Activated gamma-delta T cell treated with Interleukin-2 at 50 U/mL for 16 hours (primary cell): ENCODE measurements at places on chromosomes 12 and 14.

GRCh38 chr12:102300824-102301461 is 103.3 kb upstream of the PMCH start:
- no peak for DNase-seq

- DNase-seq, result no peak
These were observed 282 bp upstream of the IGFBP6 start for GRCh38 chr12:53097207-53097563.

- DNase-seq, result no peak
These were observed 991.2 kb downstream of the VRK1 start for GRCh38 chr14:97788364-97788763.

DNA sequence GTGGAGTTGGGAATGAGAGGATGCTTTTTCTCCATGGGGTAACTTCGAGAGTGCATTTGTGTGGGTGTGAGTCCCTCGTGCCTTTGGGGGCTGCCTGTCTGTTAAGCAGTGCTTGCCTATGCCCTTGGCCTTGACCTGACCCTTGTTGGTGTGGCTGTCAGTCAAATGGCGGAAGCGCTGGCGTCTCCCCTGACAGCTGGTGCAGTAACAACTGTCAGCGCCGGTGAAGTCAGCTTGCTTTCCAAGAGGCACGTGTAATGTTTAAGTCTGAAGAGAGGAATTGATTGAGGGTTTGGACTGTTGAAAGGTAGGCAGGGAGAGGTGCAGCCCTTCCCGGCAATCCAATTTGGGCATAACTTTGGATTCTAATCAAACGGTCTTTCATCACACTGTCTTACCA is 211.3 kb downstream of the AACS start:
- DNase-seq, result no peak

GRCh38 chr12:1819050-1819449 is 1.3 kb upstream of the LRTM2 start:
- no peak for DNase-seq

DNA sequence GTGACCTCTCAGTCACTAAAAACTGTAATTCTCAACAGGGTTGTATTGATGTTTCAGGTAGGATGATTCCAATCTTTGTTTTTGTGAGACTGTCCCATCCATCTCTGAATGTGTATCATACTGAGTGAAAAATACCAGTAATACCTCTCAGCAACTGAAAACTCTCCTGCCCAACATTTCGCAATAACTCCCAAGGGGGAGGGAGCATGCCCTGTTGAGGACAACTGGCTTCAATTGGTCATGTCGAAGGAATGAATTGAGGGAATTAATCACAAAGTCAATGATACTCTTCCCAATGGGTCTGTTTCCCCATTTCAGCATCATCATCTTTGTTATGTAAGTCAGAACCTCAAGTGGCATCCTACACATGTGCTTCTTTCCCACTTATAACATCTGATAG is 102.4 kb upstream of the E2F7 start:
- no peak for DNase-seq

DNA sequence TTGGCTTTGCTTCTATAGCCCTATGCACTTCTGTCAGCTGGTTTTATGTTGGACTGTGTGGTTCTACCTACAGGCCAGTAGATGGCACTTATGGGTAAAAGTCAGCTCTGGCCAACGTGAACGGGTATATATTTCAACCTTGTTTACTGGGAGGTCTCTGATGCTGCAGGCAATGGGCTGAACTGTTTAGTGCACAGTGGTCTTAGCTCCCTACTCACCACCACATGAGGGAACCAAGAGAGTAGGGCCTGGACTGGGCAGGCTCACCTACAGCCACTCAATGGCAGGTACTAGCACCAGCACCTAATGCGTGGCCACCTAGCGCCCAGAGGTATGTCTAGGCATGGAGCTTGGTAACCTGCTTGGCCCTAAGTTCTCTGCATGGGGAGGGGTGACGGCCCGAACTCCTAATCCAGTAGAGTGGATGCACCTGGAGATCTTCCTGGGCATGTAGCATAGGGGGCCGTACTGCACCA is 481.8 kb downstream of the TMEM117 start:
- no peak for DNase-seq

GRCh38 chr12:25271486-25272098 is 20.9 kb upstream of the KRAS start:
- no peak for DNase-seq

GRCh38 chr12:94042321-94042720 is 106.1 kb upstream of the PLXNC1 start:
- DNase-seq, result no peak

DNA sequence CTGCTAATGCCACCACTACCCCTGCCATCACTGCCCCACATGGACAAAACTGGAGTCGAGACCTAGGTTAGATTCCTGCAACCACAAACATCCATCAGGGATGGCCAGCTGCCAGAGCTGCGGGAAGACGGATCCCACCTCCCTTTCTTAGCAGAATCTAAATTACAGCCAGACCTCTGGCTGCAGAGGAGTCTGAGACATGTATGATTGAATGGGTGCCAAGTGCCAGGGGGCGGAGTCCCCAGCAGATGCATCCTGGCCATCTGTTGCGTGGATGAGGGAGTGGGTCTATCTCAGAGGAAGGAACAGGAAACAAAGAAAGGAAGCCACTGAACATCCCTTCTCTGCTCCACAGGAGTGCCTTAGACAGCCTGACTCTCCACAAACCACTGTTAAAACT is 7.1 kb upstream of the OAS2 start:
- DNase-seq, result no peak

DNA sequence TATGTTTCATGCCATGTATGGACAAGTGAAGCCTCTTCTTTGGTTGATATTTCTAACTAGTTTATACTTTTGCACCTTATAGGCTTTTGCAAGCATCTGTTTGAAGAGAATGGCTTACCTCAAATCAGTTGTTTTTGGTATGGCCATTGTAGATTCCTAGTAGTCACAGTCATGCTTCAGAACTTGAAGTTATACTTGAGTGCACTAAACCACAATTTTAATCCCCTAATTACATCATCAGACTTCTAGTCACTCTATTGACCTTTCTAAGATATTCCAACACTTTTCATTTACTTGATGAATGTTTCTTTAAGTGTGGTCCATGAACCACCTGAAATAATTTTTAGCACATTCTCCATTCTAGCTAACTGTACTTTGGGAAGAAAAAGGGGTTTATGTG is 18.6 kb upstream of the KLRB1 start:
- no peak for DNase-seq

DNA sequence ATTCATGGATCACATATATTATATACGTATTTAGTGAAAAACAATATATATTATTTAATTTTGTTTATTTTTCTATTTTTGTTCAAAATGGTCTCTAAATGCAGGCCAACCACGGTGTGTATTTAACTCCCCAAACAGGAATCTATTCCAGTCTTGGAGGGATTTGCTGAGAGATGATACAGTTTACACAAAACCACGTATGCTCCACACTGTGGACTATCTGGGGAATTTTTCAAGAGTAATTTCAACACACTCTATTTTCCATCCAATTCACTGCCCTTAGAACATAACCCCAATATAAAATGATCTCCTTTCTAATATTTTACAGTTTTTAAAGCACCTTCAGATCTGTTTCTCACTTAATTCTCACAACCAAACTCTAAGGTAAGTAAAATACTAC is 15.3 kb downstream of the EML1 start:
- no peak for DNase-seq

- DNase-seq, result no peak
These were observed 34.0 kb downstream of the PLEKHD1 start for GRCh38 chr14:69518289-69519101.

- no peak for DNase-seq
These were observed 125.2 kb downstream of the GCH1 start for GRCh38 chr14:54777395-54777794.

- DNase-seq, result no peak
These were observed 229.7 kb downstream of the TTC6 start for GRCh38 chr14:37824939-37825712.

DNA sequence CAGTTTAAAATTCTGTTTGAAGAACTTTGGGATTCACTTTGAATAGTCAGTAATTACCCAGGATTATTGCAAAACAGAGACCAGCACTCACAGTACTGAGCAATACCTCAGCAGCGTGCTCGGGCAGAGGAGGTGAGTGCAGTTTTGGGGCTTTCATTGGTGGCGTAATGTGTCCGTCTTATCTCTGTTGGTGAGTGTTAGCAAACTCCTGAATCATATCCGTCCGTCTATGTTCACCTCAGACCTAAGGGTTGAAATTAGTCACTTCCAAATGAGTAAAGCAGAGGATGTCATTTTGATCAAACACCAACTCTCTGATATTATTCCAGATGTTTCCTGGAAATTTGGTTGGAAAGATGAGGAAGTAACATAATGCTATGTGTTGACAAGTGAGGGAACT is 82.8 kb downstream of the BORCS5 start:
- peak; percentile 46 for DNase-seq

DNA sequence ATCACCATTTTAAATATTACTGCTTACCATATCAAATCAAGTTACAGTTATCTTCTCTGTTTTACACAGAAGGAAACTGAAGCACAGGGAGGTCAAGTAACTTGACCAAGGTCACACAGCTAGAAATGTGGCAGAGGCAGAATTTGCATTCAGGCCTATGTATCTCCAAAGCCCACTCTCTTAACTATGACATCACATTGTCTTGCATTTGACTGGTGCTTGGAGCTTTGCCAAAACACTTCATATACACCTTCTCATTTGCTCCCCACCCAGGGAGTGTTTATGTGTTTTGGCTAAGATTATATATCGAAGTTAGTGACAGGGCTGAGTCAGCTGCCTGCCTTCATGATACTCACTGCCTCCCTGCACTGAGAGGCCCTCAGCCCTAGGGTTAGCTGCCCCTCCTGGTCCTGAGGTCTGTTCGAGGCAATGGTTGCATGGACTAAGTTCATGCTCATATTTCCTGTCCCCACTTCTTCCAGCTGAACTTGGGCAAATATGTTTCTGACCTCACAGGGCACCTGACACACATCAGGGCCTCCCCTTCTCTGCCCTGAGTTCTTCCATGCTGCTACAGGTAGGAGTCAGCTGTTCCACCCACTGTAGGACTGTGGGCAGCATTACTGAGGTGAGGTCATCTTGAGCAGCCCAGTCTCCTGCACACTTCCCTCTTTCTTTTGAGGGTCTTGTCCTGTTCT is 1.8 kb downstream of the GALNT6 start:
- no peak for DNase-seq

- DNase-seq, result no peak
These were observed 57.8 kb upstream of the ARHGAP5 start for GRCh38 chr14:32019276-32019675.

GRCh38 chr12:52506858-52507715 is 13.1 kb downstream of the KRT5 start:
- no peak for DNase-seq

DNA sequence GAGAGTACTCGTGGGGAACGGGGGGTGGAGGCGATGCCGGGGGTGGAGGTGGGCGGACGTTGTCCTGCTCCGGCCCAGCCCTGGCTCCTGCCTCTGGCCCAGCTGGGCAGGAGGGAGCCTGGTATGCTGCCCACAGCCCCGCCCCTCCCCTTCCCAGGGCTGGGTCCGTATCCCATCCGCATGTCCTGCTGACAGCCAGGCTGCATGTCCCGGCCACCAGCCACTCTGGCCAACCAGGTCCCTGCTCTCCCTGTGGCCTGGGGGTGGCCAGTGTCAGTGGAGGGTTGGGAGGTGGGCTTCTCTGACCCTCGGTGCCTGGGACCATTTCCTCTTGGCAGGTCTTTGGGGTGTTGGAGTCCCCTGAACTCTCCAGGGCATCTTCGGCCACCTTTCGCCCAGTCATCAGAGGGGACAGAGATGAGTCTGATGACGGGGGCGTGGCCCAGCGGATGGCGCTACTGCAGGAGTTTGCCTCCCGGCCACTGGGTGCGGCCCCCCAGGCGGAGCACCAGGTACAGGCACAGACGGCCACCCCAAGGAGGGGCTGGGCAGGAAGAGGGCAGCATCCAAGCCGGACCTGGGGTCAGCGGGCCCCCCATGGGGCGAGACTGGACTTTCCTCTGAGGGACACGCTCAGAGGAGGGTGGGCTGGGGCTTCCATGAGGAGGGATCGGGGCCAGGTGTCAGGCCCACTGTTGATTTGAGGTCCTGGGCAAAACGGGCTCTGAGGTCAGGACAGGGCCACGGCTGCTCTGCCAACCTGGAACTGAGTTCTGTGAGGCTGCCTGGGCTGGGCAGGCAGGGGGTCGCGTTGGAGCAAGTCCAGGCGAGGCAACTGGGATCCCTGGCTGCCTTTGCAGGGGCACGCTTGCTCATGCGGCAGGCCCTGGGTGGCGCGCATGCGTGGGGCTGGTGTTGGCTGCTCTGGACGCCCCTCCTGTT is 20.2 kb downstream of the CEP170B start:
- DNase-seq, result no peak

- no peak for DNase-seq
These were observed 357 bp downstream of the HOMEZ start for GRCh38 chr14:23285530-23286019.

DNA sequence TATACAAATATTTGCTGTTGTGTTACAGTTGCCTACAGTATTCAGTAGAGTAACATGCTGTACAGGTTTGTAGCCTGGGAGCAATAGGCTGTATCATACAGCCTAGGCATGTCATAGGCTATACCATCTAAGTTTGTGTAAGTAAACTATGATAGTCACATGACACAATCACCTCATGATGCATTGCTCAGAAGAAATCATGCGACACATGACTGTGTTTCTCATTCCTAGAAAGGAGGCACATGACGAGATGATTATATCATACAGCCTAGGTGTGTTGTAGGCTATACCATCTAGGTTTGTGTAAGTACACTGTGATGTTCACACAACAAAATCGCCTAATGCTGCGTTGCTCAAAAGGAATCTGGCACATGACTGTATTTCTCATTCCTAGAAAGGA is 31.9 kb downstream of the NOPCHAP1 start:
- DNase-seq, result no peak

GRCh38 chr12:12909995-12910420 is 18.6 kb downstream of the GPRC5A start:
- DNase-seq, result no peak

DNA sequence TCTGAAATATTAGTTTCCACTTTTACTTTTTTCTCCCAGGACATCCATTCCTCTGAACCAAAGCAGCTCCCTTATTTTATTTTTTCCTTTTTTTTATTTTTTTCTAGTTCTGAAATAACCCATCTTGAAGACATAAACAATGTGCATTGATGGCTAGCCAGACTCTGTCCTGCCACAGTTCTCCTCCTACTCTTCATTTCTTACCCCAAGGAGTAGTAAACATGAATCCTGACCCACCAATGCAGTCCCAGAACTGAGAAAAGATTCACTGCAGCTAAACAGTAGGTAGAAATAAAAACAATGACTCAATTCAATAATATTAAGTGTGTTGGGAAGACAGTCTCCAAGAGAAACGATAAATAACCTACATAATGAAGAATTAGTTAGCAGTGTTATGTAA is 65.7 kb upstream of the NOVA1 start:
- no peak for DNase-seq

- no peak for DNase-seq
These were observed 14.3 kb upstream of the RIC8B start for GRCh38 chr12:106760184-106760531.

- DNase-seq, result no peak
These were observed 205.0 kb downstream of the AKAP6 start for GRCh38 chr14:32534145-32534544.

GRCh38 chr12:132514838-132515237 is 24.9 kb downstream of the FBRSL1 start:
- no peak for DNase-seq

DNA sequence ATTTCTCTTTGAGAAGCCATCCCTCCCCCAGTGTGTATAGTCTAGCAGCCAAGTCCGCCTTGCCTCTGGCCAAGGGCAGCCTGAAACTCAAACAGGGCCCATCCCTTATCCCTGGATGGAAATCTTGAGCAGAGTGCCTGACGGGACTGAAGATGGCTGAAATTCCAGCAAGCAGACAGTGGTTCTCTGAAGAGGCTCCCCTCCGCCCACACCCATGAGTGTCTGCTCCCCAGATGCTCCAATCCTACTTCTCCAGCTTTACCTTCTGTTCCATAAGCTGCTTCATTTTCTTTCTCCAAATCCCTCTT is 396.2 kb downstream of the NUAK1 start:
- DNase-seq, result no peak
